ENCODE measurements at places on chromosomes 5 and 9. TPM values are rescaled to one million over a fixed set of nuclear protein-coding genes. Genes with fewer than 3 reads are reported as not detected.

TAF11L5 gene
- not detected for polyA plus RNA-seq

GKAP1 gene
- polyA plus RNA-seq: 0.18 TPM

PCDHGA6 gene
- 0.28 TPM for polyA plus RNA-seq

DNA sequence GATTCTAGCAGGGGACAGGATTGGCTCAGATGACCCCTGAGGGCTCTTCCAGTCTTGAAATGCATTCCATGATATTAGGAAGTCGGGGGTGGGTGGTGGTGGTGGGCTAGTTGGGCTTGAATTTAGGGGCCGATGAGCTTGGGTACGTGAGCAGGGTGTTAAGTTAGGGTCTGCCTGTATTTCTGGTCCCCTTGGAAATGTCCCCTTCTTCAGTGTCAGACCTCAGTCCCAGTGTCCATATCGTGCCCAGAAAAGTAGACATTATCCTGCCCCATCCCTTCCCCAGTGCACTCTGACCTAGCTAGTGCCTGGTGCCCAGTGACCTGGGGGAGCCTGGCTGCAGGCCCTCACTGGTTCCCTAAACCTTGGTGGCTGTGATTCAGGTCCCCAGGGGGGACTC, 2.9 kb upstream of the MYOZ3 start:
- no peak for DNase-seq
- no peaks in the 10 kb centered on the region for H3K4me1 ChIP-seq
- H3K4me3 ChIP-seq: no peak overlapping the region
- H3K36me3 ChIP-seq: no peaks in the 10 kb centered on the region
- no peak overlapping the region for H3K27ac ChIP-seq
- no peaks in the 10 kb centered on the region for H3K27me3 ChIP-seq

GRCh38 chr5:78821536-78822021, 163.5 kb downstream of the ARSB start:
- H3K27me3 ChIP-seq: no peaks in the 10 kb centered on the region
- H3K27ac ChIP-seq: no peak overlapping the region
- no peak for DNase-seq
- no peaks in the 10 kb centered on the region for H3K36me3 ChIP-seq
- no peaks in the 10 kb centered on the region for H3K4me1 ChIP-seq

DNA sequence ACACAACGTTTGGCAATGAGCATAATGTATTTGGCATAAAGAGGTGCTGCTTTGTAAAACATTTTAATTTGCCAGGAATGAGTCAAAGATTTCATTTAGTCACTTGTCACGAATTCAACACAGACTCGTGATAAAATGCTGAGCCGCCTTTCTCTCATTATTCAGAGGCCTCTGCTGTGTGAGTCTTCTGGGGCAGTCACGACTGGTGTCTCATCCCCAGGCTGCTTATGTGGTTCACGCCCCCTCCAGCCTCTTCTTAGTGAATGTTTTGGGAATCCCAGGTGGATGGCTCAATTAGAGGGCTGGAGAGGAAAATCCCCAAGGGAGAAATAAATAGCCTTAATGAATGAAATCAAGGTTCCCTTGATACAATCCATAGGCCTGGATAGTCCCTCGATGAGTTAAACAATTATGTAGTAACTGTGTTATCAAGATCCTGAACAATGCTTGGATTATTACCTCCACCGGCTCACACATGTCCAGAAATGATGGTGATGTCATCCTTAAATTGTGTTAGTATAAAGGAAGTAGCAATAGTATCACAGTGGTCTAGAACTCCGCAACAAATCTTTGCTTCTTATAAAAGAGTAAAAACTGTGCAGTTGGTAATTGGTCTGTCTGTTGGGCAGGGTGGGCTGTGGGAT, 192.1 kb upstream of the ADAMTS16 start:
- H3K4me3 ChIP-seq: no peak overlapping the region
- no peaks in the 10 kb centered on the region for H3K27me3 ChIP-seq
- no peak overlapping the region for H3K27ac ChIP-seq
- H3K4me1 ChIP-seq: no peaks in the 10 kb centered on the region

- no peak for DNase-seq
- H3K4me1 ChIP-seq: no peaks in the 10 kb centered on the region
- no peak overlapping the region for H3K4me3 ChIP-seq
- H3K36me3 ChIP-seq: no peaks in the 10 kb centered on the region
These were observed 762.1 kb upstream of the TYRP1 start for GRCh38 chr9:11931109-11931508.

DNA sequence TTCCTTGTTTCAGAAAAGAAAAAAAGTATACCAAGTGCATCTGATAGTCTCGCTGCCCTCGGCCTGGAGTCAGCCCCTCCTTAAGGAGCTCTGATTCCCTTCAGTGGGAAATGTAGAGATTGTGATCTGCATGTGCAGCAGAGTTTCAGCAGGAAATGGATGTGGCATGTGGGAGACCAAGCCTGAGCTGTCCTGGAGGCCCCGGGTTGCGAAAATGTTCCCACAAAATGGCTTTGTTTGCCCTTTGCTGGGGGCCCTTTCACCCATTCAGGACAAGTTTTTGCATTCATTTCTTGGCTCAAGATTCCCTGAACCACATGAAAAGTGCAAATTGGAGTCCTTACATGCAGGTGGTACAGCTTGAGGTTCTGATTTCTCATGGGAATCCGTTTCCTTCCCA, 230.9 kb downstream of the GADD45G start:
- DNase-seq: no peak
- peaks cover 8% of the 10 kb centered on the region for H3K27me3 ChIP-seq
- H3K4me1 ChIP-seq: no peaks in the 10 kb centered on the region
- no peaks in the 10 kb centered on the region for H3K36me3 ChIP-seq

- H3K4me1 ChIP-seq: no peaks in the 10 kb centered on the region
- no peak for DNase-seq
- H3K4me3 ChIP-seq: no peak overlapping the region
- no peak overlapping the region for H3K27ac ChIP-seq
These were observed 451.4 kb upstream of the DAB2 start for GRCh38 chr5:39876146-39876545.

GRCh38 chr5:41793141-41793770, 77.0 kb downstream of the OXCT1 start:
- no peak overlapping the region for H3K4me3 ChIP-seq
- H3K4me1 ChIP-seq: peaks cover 27% of the 10 kb centered on the region
- DNase-seq: peak; percentile 5

- no peak overlapping the region for H3K27ac ChIP-seq
- H3K4me3 ChIP-seq: no peak overlapping the region
- H3K4me1 ChIP-seq: no peaks in the 10 kb centered on the region
- H3K27me3 ChIP-seq: peaks cover 6% of the 10 kb centered on the region
These were observed 155.9 kb upstream of the COL5A1 start for GRCh38 chr9:134485653-134486052.

DNA sequence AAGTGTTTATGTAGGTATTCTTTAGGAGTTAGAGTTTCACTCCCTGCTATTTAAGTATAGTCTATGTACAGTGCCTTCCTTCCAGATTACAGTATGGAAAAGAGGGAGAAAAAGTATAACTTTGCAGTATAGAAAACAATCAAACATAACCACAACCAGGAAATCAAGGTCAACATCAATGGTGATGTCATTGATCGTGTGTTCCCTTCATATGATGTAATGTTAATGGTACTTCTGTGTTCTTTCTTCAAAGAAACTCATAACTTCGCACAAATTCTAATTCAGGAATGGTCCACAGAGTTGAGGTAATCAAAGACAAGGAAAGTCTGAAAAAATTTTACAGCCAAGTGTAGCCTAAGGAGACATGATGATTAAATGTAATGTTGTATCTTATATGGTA, 961.1 kb upstream of the EDIL3 start:
- no peaks in the 10 kb centered on the region for H3K4me1 ChIP-seq
- H3K36me3 ChIP-seq: no peaks in the 10 kb centered on the region
- no peak overlapping the region for H3K4me3 ChIP-seq

DNA sequence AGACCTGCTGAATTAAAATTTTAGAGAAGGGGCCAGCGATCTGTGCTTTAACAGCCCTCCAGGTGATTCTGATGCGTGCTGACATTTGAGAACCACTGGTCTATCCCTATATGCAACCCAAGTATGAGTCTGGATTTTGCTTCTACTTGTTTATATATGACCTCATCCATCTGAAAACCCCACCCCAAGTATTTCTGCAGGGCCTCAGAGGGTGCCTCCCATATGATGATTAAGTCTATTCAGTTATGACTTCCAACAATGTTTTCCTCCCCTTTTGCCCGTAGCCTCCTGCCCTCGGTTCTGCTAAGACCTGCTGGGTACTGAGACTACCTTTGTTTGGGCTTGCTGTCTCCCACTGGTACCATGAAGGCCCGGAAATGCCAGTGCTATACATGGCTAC, 376.0 kb upstream of the SMARCA2 start:
- H3K27me3 ChIP-seq: no peaks in the 10 kb centered on the region
- H3K4me1 ChIP-seq: peaks cover 2% of the 10 kb centered on the region
- H3K4me3 ChIP-seq: no peak overlapping the region
